ENCODE measurements at places on chromosomes 5 and 9.

- DNase-seq: no peak
These were observed 258.5 kb downstream of the BNC2 start for GRCh38 chr9:16611983-16612382.

DNA sequence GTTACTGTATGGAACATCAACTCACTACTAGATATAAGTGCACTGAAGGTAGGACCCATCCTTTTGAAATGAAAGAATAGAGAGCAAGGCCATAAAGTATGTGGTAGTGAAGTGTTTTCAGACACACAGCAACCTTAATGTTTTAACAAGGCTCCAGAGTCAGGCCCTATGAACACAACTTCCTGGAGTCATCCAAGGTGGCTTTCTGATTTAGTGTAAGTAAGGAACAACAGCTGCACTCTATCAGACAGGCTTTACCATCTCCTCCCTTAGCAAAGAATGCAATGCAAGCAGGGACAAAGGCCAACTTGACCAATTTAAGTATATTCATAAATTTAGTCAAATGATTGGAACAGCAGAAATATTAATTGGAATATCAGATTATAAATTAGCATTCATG is 90.1 kb downstream of the MPDZ start:
- DNase-seq: no peak

GRCh38 chr9:22643541-22643940 is 196.9 kb downstream of the DMRTA1 start:
- no peak for DNase-seq

DNA sequence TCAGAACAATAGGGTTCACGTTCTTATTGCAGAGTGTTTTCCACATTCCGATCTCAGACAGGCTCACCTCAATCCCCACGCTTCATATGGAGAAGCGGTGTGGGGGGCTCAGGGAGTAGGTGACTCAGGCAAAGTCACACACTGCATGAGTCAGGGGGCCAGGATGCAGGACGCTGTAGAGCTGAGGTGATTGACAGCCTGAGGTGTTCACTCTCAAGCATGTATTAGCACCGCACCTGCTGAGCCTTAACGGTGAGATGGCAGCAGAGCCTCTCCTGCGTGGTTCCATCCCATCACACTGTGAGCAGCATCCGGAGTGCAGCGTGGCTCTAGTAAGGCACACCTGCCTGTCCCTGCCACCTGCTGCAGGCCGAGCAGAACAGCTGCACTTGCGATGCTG is 194.0 kb downstream of the IRX2 start:
- no peak for DNase-seq

DNA sequence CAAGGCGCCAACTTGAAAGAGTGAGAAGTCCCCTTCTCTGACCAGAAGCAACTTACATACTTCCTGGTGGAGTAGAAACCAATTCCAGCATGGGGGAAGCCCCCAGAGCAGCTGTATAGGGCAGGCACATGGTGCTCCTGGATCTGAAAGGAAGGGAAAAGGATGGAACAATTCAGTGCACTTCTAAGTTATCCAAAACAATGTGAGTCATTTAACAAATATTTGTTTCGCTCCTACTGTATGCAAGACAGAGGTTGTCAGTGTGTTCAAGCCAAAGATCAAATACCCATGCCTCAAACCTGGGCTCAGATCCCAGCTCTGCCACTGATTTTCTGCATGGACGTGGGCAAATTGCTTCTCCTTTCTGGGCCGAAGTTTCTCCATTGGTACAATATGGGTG is 67.1 kb downstream of the LHX2 start:
- DNase-seq: peak; percentile 71

GRCh38 chr5:180140079-180140554 is 68.6 kb upstream of the RNF130 start:
- DNase-seq: no peak

Data from T47D (cell line).